Tongue (tissue), 3 donors: ENCODE measurements at places on chromosomes 7 and 10. TPM values are rescaled to one million over a fixed set of nuclear protein-coding genes. Genes with fewer than 3 reads are reported as not detected.

NFE2L3 gene
- total RNA-seq: 1.1 TPM

- DNase-seq: no peak
Measured at GRCh38 chr7:108000875-108001763, 1.8 kb downstream of the LAMB1 start.

GRCh38 chr10:562142-562541 is 127.3 kb downstream of the DIP2C start:
- DNase-seq: no peak

SLC29A3 gene
- total RNA-seq: 1.9 TPM

TMEM213 gene
- 0.51 TPM for total RNA-seq

- no peak for DNase-seq
Measured at GRCh38 chr10:44972874-44973306, 5.7 kb downstream of the DEPP1 start.

CLRN3 gene
- not detected for total RNA-seq

DNA sequence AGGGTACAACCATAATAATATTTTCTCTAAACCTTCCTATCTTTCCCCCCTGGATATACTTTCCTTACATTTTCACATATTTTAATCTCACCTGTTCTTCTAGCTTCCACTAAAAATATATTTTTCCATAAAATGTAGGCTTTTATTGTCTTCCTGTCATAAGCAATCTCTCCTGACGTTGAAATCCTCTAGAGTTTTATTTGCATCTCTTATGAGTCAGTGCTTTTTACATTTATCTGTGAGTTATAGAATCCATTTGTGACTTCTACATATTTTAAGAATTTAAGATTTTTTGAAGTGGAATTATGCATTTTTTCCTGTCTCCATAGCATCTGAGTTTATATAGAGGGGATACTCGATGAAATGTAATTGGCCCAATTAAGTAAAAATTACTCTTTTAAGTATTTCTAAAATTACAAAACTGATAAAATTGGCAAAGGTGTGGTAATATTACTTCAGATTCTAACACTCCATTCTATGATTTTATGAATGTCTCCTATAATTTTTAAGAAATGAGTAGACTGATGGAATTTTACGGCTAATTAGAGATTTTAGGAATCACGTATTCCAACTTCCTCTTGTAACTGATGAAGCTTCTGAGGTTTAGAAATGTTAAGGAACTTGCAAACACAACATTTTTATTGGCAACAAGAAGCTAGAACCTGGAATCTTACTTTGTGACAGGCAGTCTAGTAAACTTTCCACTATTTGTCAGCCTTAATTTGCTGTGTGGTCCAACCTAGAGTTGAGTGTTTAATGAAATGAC is 422.9 kb upstream of the SEMA3A start:
- DNase-seq: no peak

DNA sequence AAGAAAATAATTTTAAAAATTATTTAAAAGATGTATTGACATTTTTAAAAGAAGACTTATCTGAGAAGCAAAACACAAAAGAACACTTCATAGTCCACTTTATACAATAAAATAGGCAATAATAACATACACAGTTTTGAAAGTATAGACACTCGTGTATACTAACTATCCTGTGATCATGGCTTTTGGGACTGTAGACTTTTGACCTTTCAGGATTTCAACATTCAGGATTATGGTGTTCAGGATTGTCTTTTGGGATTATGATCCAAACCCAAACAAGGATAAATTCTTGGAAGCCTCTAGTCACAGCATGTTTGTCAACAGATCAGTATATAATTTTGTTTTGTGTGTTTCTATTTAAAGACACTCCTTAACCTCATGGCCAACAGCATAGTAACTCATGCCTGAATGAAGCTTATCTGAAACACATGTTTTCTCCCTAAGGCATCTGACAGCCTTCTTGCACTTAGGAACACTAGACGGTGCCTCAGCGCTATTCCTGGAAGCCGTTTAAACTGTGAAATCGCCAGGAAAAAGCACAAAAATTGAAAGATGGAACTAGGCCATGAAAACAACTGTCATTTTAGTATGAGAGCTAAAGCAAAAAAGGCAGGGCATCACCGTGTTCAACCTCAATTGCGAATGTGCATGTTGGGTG is 29.9 kb downstream of the GSAP start:
- peak; percentile 70 for DNase-seq

DNA sequence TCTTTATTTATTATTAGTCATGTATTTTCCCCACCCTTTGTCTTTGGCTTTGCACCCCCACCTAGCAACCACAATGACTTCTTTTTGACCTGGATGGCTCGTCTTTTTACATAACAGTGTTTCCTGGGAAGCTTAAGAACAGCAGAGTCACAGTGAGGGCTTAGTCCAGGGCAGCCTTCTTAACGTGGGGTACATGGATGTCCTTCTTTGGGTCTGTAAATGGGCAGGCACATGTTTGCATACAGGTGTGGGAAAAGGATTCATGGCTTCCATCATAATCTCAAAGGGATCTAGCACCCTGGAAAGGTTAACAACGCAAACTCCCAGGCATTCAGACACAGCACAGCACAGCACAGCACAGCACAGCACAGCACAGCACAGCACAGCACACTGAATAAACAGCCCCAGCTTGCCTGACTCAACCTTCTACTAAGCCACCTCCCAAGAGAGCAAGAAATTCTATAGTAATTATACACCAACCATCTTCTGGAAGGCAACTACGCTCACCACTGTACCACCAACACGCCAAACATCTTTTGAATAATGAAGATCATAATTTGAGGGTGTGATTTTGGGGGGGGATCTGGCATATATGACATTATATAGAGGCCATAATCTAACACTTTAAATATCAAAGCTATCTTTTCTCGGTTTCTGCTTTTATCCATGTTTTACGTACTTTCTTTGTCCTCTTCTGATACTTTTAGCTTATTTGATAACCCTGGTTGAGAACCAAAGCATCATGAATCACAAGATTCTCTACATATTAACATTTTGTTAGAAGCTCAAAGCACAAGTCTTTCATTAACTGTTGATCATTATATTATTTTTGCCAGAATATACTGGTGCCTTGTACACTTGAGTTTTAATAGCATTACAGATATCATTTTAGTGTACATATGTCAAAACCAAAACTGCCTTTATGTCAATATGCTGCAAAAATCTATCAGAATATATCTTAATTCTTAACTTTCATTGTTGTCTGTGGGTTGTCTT is 177.2 kb upstream of the KLF14 start:
- DNase-seq: no peak

DNA sequence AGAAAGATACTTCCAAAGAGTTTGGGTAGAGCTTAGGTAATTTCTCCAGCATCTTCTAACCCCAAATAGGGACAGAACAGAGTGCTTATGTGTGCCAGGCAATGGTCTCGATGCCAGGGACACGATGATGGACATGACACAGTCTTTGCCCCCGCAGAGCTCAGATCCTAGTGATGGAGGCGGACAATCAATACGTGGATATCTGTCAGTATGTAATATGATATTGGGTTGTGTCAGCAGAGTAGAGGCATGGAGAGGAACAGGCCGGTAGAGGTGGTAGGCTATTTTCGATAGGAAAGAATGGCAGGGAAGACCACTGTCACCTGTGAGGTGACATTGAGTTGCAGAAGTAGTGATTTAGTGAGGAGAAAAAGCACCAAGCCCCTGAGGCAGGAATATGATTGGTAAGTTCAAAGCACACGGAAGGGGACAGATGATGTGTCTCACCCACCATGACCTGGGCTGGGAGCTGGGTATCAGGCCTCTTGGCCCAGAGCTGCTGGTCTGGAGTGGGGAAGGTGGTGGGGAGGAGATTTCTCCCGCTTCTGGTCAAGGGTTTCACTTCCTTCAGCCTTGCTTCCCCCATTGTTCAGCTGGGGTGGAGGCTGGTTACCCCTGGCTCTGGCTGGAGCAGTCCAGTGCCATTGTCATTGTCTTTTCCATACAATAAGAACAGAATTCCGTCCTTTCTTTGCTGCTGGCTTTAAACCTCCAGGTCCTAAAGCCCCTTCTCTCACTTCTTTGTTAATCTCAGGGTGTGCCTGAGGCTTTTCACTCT is 36.0 kb upstream of the SRGN start:
- no peak for DNase-seq

- no peak for DNase-seq
Measured at GRCh38 chr7:26699766-26700165, 164.6 kb downstream of the SKAP2 start.

VWDE gene
- total RNA-seq: 3.1 TPM

DNA sequence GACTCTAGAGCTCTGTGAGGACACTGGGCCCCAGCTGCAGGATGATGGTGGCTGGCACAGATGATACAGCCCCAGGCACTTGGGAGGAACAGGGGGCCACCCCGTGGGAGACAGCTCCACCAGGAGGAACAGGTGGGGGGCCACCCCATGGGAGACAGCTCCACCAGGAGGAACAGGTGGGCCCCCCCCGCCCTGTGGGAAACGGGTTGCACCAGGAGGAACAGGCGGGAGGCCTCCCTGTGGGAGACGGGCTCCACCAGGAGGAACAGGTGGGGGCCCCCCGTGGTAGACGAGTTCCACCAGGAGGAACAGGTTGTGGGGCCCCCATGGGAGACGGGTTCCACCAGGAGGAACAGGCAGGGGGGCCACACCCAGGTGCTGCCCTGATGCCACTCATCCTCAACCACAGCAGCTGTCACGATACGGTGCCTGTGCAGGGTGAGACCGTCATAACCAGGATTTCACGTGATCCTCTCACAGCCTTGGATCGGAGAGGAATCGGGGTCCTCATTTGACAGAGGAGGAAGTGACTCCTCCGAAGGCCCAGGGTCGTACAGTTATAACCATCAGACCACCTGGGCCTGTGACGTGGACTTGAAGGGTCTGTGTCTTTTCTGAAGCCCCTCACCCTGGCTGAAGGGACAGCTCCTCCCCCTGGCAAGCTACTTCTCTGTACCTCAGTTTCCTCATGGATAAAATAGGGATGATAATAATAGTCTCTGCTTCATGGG is 49.2 kb upstream of the NANOS1 start:
- no peak for DNase-seq

GRCh38 chr7:111290982-111291381 is 200.1 kb downstream of the LRRN3 start:
- no peak for DNase-seq

DNA sequence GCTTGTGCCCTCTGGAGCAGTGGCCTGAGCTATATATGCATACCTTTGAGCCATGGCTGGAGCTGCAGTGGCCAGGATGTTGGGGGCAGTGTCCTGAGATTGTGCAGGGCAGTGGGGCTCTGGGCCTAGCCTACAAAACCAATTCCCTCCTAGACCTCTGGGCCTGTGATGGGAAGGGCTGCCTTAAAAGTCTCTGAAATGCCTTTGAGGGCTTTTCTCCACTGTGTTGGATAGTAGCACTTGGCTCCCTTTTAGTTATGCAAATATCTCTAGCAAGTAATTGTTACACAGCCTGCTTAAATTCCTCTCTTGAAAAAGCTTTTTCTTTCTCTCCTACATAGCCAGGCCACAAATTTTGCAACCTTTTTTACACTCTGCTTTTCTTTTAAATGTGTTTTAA is 426.4 kb downstream of the ACTR3B start:
- DNase-seq: no peak

STEAP1B gene
- total RNA-seq: 3.0 TPM

- DNase-seq: peak; percentile 63
Measured at GRCh38 chr10:31678139-31678536, 250.5 kb downstream of the ARHGAP12 start.

SPDYE2 gene
- total RNA-seq: not detected

- no peak for DNase-seq
Measured at GRCh38 chr7:22858640-22859561, 36.3 kb upstream of the TOMM7 start.

DNA sequence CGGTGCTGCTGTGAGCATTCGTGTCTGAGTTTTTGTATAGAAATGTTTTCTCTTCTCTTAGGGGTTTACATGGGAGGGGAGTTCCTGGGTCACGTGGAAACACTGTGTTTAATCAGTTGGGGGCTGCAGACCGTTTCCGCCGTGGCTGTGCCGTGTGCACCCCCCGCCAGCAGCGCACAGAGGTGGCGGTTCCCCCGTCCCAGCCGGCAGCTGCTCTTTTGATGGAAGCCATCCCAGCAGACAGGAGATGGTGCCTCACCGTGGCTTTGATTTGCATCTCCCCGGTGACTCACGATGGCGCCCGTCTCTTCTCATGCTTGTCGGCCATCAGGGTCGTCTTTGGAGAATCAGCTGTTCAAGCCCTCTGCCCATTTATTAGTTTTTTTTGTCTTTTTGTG is 34.9 kb upstream of the FOXL3 start:
- DNase-seq: no peak

GRCh38 chr10:86254081-86254480 is 112.5 kb downstream of the GRID1 start:
- no peak for DNase-seq

GRCh38 chr7:158037211-158037610 is 550.4 kb downstream of the PTPRN2 start:
- DNase-seq: no peak

FAM107B gene
- 36.6 TPM for total RNA-seq

SFTPA1 gene
- total RNA-seq: not detected

DNA sequence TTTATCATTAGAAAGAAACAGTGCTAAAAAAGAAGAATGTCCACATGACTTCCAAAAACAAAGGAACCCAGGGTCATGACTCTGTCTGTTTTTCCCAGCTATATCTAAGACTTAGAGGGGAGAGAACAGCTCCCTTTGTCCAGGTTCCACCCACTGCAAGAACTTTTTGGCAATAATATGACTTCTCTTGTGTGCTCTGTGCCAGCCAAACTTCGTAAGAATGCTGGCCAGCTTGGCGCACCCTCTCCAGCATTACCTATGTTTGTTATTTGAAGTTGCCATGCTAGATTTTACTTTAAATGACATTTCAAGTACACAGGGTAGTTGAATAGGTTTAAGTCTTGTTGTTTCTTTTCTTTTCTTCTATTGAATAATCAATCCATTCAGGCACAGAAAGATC is 371.4 kb downstream of the KCNMA1 start:
- DNase-seq: no peak

ITGA8 gene
- total RNA-seq: 18.8 TPM

GRCh38 chr10:79342811-79343561 is 4.3 kb upstream of the PPIF start:
- no peak for DNase-seq

DNA sequence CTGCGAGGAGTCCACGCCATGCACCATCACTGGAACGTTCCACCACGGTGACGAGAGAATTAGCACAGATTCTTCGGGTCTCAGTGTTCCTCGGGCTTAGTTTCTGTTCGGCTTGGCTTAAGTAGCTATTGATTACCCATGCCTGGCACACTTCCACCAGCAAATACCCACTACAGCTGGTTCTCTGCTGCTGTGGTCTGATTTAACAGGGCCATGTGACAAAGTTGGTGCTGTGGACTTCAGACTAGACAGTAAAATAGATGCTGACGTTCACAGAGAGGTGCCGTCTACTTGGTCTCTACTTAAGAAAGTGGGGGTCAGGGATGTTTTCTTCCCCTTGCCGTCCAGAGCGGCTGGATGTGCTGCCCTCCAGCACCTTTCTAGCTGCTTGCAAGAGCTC is 11.6 kb downstream of the GNA12 start:
- no peak for DNase-seq

CYP2E1 gene
- 0.31 TPM for total RNA-seq

- DNase-seq: peak; percentile 58
Measured at GRCh38 chr7:74606101-74606908, 51.2 kb upstream of the GTF2I start.

- DNase-seq: no peak
Measured at GRCh38 chr10:108709927-108710722, 1213.2 kb downstream of the XPNPEP1 start.

- DNase-seq: no peak
Measured at GRCh38 chr7:1677206-1678080, 7.4 kb downstream of the ELFN1 start.

GRCh38 chr7:3082831-3083230 is 39.2 kb upstream of the CARD11 start:
- no peak for DNase-seq

KIAA1217 gene
- 36.0 TPM for total RNA-seq

VAX1 gene
- not detected for total RNA-seq
